IPS DF 6.9 (cell line): ENCODE measurements at places on chromosomes 16 and 17.
A peak's percentile ranks its signal among the peaks of the same experiment; 100 is the strongest.

DNA sequence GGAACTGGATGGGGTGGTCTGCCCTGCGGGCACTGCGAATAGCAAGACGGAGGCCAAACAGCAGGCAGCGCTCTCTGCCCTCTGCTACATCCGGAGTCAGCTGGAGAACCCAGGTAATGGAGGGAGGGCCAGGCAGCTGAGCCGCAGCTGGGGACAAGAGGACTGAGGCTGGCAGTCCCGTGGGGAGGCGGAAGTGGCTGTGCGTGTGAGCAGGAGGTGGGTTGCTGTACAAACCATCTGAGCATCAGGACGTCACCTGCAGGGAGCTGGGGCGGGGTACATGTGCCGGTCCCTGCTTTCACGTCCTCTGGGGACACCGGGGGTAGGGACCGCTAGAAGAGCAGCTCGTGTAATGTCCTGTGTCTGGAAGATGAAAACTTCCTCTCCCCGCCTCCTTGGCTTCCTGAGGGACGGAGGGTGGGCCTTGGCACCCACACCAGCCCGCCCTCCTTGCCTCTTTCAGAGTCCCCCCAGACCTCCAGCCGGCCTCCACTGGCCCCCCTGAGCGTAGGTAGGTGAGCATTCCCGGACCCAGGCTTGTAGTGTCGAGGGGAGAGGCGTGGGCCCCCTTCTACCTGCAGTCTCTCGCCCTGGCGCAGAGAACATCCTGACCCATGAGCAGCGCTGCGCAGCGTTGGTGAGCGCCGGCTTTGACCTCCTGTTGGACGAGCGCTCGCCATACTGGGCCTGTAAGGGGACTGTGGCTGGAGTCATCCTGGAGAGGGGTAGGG, 3.7 kb downstream of the ADAD2 start:
- no peak for DNase-seq

GRCh38 chr16:72066747-72067146, 3.7 kb downstream of the HPR start:
- DNase-seq = peak; percentile 4

DNA sequence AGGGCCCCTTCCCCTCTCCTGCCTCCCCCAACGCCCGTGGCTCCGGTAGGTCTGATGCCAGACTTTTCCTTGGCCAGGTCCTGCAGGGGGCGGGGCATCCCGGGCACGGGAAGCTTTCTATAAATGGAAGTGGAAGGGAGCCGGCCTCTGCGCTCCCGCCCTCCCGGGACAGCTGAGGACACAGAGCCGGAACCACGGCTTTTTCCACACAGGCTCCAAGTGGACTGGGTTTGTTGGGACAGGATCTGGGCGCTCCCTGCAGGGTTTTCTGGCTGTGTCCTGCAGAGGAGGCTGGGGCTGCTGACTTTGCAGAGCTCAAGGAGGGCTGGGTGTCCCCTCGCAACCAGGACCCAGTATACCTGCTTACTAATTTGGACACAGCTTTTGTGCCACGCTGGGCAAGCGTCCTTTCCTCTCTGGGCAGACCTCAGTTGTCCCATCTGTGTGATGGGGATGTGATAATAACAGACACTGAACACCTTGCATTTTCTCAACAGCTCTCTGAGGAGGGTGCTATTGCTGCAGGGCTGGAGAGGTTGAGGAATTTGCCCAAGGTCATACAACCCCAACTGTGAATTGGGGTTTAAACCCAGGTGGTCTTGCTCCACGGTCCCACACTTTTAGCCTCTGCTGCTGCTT, 1.8 kb downstream of the TNS4 start:
- DNase-seq = no peak

- no peak for DNase-seq
Measured at GRCh38 chr17:69207151-69207550, 21.5 kb downstream of the ABCA10 start.

DNA sequence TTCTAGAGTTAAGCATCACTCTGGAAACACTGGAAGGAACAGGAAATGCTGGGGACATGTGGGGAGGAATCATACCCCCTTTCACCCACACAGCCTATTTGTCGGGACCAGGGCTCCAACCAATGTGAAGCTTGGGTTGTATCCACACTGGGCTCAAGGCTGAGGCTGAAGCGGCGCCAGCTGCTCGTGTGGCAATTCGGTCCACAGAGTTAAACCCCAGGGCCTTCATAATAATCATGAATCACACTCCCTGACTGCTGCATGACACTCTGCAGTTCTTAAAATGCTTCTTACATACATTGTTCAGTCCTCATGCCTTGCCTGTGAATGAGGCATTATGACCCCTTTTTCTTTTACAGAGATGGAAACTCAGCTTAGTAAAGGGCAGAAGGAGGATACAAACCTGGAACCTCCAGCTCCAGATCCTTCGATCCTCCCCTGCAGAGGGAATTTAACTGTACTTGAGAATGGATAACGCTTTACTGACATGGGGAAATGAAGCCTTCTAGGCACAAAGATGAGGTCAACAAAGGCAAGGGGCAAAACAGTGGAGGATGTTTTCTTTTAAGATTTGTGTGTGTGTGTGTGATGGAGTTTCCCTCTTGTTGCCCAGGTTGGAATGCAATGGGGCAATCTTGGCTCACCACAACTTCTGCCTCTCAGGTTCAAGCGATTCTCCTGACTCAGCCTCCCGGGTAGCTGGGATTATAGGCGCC, 72.7 kb downstream of the SOX9 start:
- no peak for DNase-seq

GRCh38 chr16:81629034-81629802, 149.9 kb upstream of the PLCG2 start:
- no peak for DNase-seq

GRCh38 chr16:79132701-79133100, 467.8 kb downstream of the MAF start:
- no peak for DNase-seq

GRCh38 chr17:1067282-1067956, 70.5 kb downstream of the TIMM22 start:
- no peak for DNase-seq

GRCh38 chr17:35175638-35176415, 18.4 kb downstream of the SLC35G3 start:
- DNase-seq = no peak

DNA sequence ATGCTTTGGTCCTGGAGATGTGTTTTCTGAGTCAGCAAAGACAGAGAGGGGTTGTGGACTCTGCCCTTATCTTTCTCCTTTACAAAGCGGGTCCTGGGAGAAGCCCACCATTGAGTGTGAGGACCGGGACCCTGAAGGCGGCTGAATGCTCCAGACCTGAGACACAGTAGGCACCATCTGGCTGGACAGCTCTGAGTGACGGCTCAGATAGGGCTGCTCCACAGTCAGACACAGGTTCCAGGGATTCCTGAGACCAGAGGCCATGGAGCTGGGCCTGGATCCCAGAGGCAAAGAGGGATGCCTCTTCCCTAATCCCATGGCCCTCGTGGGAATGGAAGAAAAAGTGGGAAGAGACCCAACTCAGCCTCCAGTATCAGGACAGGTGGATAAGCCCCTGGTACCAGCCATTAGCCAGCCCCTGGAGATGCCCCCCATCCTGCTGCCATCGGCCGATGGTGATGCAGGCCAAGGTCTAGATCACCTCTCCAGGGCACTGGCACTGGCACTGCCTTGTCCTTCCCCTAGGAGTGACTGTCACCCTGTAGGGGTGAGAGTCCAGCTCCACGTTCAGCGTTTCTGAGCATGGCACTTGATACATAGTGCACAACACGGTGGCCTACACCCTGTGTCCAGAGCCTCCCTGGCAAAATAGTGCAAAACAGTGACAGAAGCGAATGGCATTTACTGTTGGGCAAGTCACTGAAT, 4.7 kb downstream of the MMP15 start:
- DNase-seq = no peak

DNA sequence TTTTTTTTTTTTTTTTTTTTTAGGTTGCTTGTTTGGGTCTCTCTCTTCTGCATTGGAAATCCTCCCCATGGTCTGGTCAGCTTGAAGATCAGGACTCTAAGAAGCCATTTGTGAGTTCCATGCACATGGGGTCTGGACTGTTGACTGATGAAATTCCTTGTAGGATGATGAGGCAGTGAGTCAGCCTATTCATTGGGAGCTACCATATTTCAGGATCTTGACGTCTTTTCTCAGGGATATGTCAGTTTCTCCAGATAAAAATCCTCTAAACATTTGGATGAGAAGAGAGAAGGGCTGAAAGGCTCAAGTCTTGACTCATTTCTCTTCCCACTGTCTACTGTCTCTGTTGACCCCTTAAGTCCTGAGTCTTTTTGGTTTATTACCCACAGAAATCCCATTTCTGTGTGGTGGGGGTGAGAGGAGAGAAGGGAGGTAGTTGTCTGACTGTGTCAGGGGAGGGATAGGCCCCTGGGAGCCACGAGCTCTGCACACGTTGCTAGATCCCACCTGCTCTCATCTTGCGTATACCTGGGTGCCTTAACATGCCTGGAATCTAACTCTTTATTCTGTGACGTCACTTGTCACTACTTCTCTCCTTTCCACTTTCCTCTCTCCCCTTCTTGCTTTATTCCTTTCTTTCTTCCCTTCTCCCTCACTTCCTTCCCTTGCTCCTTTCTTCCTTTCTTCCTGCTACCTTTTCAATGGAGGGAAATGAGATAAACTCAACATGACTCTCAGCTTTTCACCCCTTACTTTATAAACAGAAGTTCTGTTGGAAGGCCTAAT, 333.1 kb upstream of the XYLT1 start:
- no peak for DNase-seq

DNA sequence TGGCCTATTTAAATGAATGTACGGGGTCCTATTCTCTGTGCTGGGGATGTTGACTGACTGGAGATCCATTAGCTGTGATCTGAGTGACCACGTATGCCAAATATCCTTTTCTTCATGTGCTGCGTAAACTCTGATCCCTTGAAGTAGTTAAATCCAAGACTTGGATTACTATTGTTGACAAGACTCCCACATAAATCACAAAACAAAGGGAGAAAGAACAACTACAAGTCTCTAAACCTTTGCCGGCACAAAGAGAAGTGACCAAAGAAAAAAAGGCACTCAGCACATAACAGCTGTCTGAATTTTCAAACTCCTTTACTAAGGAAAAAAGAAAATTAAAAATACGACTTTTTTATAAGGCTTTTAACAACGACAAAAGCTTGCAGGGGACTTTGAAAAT, 559.9 kb upstream of the CDH8 start:
- DNase-seq = no peak

DNA sequence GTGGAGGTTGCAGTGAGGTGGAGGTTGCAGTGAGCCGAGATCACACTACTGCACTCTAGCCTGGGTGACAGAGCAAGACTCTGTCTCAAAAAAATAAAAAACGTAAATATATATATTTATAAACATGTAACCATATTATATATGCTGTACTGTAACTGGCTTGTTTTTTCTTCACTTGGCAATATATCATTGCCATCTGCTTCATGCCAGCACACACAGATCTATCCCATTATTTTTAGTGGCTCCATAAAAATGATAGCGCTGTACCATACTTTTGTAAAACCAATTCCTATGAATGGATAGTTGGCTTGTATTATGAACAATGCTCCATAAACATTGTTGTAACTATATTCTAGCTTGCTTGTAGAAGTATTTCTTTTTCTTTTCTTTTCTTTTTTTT, 49.5 kb downstream of the GPRC5B start:
- DNase-seq = no peak

DNA sequence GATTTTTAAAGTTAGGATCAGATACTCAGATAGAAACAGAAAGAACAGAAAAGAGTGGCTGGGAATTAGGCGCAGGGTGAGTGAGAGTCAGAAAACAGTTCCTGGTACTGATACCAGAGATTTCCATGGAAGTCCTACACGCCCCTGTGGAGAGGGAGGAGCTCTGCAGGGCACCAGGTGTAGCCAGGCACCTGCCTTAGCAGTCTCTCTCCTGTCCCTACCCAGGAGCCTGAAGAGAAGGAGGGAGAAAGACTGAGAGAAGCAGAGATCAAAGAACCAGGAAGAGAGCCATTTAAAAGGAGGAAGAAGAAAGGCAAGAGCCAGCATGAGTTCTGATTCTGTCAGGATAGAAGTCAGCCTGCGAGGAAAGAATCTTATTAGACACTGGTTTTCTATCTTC, 65.0 kb downstream of the CBLN1 start:
- no peak for DNase-seq

GRCh38 chr17:15882777-15883176, 62.2 kb upstream of the ADORA2B start:
- DNase-seq = no peak

DNA sequence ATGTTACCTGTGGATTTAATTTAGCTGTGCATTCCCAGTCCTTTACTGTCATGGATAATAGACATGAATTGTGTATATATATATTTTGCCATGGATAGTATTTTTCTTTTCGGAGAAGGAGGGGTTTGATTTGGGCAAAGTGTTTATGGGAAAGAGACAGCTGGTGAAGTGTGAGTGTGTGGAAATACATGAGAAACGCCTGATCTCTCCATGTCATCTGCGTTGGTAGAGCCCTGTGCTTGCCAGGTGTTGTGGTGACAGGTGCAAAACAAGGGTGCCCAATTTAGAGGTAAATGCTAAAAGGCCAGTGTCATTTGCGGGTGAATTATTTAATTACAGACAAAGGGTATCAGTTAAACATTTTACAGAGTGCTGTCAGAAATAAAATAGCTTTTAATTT, 23.4 kb downstream of the NDEL1 start:
- no peak for DNase-seq

DNA sequence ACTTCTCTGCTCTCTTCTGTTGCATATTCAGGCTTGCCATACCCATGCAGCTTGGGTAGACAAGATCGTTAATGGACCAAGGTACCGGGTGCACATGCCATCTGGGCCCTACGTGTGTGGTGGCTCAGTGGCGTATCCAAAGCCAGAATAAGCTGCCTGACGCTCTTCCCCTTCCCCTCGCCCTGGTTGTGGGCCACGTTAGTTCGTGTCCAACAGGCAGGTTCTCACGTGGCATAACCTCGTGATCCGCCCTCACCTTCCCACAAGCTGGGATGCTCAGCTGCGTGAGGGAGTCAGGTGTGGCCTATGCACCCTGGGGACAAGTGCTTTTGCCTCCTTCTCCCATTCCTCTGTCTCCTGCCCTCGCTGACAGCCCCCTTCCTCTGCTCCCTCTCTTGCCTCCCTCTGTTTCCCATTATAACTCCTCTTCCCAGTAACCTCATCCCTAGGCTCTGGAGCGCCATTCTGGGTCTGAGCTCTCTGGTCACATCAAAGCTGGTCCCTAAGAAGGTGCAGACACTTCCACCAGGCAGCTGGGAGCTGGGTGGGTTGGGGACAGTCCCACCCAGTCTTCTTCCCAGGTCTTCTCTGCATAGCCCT, 77.6 kb downstream of the PLD6 start:
- no peak for DNase-seq

GRCh38 chr16:17431012-17431411, 39.7 kb downstream of the XYLT1 start:
- no peak for DNase-seq

DNA sequence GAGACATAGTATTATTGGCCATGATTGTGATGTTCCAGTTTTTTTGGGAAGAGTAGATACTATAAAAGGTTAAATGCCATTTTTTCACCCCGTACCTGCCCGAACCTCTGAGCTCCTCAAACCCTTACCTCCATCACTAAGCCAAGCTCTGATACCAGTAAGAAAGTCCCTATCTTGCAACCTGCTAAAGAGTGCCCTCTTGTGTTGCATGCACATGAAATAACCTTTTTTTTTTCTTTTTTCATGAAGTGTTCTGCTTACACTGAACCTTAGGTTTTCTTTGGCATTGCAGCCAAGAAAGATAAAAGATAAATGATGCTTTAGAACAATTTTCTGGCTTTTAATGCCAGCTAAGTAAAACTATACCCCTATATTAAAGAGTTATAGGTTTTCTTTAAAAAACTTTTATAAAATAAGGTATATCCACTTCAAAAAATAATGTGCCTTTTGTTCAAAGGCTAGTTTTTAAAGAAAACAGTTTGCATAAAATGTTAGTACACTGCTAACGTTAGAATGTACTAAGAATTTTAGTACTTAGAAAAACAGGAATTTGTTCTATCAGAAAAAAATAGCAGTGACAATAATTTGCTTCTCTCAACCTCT, 295.3 kb upstream of the PMFBP1 start:
- peak; percentile 22 for DNase-seq
